Stimulated activated CD4-positive, alpha-beta T cell treated with anti-CD3 and anti-CD28 coated beads, Interleukin-1b, Interleukin-23, amount 100 ng/mL, for 48 hours (primary cell): ENCODE measurements at places on chromosomes 3 and 15.
A peak's percentile ranks its signal among the peaks of the same experiment; 100 is the strongest.

- DNase-seq, result no peak
Measured at GRCh38 chr3:65884071-65884470, 154.6 kb downstream of the MAGI1 start.

- no peak for DNase-seq
Measured at GRCh38 chr3:195807681-195808121, 4.0 kb downstream of the MUC4 start.

DNA sequence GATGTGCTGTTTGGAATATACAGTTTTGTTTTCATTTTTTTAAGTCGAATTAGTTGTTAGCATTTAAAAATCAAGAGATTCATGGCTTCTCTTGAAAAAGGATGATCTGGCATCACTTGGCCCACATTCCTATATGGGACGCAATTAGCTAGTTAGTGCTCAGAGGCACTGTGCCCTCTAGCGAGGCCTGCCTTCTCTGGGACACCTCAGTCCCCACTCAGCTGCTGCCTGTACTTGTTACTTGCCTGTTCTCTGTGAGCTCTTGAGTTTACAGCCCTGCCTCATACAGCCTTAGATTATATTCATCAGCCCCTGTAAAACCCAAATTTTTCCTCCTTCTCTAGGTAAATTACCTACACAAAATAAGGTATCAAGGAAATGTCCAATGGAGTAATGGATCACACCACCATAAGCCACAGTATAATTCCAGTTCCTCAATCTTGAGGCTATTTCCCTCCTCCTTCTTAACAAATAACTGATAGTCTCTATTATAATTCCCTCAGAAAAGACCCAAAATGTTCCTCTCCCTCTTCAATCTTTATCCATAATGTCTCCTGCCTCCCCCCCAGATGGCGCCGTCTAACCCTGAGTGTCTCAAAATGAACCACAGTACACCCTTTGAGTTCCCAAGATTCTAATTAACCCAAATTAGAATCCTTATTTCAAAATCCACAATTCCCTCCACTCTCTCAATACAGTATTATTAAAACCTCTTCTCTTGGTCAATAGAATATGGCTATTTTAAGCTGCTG is 2.7 kb downstream of the ZMAT3 start:
- peak; percentile 10 for DNase-seq

DNA sequence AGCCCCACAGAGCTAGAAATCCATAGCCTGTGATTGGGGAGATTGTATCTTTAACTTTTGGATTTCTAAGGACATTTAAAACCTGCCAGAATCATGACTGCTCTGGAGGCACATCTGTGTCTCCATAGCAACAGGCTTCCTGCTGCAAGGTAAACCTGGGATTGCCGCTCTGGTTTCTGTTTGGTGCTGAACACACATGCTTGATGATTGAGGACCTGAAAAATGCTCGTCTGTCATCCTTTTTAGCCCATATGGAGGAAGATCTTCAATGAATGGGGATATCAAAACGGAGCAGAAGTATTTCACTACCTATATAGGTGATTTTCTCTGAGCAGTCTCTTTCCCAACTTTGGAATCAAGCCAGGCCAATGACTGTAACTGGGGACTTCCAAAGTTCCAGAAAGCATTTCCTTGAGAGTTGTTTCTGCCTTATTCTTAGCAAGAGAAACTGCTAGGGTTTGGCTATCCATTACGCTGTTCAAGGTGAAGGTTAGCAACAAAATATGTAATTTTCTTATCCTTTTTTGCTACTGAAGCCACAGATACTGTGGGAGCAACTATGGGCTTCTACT is 96.5 kb upstream of the TNIK start:
- no peak for DNase-seq

- no peak for DNase-seq
Measured at GRCh38 chr15:85578941-85579701, 198.7 kb downstream of the AKAP13 start.

- DNase-seq, result no peak
Measured at GRCh38 chr3:184414418-184415202, 34.8 kb downstream of the CHRD start.

GRCh38 chr3:169161011-169161410 is 502.5 kb downstream of the MECOM start:
- no peak for DNase-seq

- no peak for DNase-seq
Measured at GRCh38 chr3:171165983-171166382, 139.5 kb upstream of the SLC2A2 start.

DNA sequence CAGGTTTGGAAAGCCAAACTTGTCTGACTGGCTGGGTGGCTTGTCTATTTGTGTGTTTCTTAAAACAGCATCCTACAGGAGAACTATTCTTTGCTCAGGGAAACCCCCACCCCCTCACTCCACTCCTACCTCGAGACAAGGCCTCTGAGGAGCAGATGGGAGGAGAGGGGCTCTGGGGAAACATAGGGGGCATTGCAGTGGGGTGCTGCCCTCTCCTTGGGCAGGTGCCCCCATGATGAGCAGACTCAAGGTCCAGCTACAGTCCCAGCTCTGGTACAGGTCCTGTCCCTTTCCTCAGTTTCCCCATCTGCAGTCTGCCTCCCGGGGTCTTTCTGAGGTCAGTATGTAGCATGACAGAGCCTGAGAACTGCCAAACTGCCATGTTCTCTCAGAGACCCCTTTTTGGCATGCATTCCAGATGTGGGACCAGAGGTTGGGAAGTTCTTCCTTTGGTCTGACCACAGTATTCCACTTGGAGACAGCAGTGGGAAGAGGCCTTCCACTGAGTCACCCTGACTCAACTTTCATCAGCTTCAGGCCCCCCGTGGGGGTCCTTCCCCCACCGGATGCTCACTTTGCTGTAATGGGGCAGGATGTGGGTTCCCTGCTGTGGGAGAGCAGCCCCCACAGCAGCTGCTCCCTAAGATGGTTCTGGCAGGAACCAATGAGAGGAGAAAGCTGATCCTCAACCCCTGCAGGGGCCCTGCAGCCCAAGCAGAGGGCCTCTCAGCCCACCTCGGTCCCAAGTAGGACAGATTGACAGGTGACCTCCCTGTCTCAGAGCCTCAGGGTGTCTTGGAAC is 32.3 kb upstream of the CYP11A1 start:
- DNase-seq, result peak; percentile 63

- DNase-seq, result no peak
Measured at GRCh38 chr3:66642484-66642883, 141.7 kb upstream of the LRIG1 start.

GRCh38 chr15:89143503-89144162 is 55.4 kb downstream of the ABHD2 start:
- DNase-seq, result no peak

GRCh38 chr15:36688310-36689011 is 109.0 kb downstream of the CDIN1 start:
- DNase-seq, result no peak

DNA sequence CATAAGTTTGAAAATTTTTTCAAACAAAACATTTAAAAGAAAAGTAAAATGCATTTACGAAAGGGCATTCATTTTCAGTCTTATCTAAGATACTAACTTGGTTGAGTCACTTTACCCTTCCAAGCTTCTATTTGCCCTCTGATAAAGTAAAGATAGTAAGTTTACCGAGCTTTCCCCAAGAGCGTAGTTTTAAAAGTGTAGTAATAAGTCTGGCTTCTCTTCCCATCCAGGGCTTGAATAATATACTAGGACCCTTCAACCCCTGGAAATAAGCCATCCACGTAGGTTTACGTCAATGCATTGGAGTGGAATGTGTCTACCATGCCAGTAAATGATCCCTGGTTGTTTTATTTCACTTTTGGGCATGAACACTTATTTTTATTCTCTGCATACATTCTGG is 608.3 kb downstream of the NTRK3 start:
- no peak for DNase-seq

DNA sequence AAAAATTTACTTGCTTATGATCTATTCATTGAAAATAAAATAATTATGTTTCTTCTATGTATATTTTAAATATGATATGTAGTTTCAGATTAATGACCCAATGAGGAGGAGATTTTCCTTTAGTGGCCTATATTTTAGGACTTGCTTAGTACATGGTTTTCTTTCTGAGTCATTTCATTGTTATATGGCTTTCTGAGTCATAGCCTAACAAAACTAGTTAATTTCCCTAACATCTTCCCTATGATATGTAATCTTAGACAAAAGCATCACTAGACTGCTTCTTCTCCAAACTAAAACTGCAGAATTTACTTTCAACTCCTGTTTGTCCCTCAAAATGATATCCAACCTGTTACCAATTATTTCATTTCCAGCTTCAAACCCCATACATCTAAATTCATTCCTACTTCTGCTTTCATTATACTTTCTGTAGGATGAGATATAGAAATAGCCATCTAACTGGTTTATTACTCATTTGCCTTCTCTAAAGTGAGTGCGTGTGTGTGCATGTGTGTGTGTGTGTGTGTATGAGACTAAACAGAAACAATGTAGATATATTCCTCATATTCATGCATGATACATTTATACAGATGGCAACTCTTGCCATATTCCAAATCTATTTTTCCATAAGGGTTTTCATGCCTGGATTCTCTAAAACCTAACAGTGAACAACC is 915.0 kb upstream of the GBE1 start:
- no peak for DNase-seq
